ENCODE measurements at places on chromosomes 5 and 9.

DNA sequence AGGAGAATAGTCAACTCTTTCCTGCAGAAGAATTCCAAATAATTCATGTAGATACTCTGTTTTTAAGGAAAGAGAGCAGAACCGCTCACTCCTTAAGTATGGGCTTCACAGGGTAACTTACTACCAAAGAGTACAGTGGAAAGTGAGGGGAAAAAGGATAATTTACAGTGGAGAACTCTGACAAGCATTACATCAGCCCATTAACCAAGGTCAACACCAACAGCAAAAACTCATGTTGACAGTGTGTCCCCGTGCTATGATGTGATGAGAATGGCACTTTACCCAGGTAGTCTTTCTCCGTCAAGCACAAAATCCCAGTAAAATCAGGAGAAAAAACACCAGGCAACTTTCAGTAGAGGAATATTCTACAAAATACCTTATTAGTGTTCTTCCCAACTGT, 104.3 kb downstream of the ADCY2 start:
- no peak for DNase-seq

GRCh38 chr9:33697171-33697570, 98.2 kb upstream of the PRSS3 start:
- DNase-seq, result no peak

GRCh38 chr5:172458976-172459782, 4.9 kb upstream of the SH3PXD2B start:
- no peak for DNase-seq

DNA sequence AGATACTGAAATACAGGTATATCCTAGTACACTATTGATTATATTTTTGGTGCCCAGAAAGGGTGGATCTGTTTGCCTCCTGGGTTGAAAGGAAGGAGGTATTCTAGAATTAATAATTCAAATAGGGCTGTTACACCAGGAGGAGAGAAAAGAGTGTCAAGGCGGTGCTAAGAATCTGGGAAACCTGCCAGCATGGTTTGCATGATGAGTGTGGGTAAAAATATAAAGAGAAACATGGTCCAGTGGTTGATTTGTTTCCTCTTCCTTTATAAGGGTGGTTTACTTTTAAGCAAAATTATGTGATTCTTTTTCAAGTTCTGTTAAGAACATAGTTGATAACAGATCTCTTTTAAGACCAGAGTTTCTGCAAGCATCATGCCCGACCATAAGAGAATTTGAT, 69.4 kb upstream of the NFIB start:
- DNase-seq, result peak; percentile 29

DNA sequence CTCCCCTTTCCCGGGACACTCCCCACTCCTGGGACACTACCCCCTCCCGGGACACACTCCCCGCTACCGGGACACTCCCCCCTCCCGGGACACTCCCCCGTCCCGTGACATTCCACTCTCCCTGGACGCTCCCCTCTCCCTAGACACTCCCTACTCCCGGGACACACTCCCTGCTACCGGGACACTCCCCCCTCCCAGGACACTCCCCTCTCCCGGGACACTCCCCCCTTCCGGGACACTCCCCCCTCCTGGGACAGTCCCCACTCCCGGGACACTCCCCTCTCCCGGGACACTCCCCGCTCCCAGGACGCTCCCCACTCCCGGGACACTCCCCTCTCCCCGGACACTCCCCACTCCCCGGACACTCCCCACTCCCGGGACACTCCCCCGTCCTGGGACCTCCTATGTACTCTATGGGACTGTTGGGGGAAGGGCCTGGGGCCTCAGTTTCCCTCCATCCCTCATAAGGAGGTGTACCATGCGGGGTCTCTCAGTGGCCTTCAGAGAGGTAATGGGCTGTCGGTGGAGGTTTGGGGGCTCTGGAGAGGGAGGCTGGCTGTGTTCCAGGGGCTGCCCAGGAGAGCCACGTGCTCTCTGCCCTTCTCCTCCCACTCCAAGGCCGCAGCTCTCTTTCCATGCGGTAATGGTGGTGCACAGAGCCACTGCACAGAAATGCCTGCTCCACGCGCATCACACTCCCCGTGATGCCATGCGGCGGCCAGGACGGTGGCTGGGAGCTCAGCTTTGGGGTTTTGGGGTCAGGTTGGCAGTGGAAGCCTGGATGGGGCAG, 96.2 kb downstream of the RXRA start:
- no peak for DNase-seq

GRCh38 chr5:35736280-35736679, 118.6 kb downstream of the SPEF2 start:
- peak; percentile 26 for DNase-seq

- no peak for DNase-seq
Measured at GRCh38 chr5:83701886-83702285, 18.8 kb downstream of the HAPLN1 start.

Data from Kasumi-1 (cell line).